NCI-H460 (cell line): ENCODE measurements at places on chromosomes 2 and 18.

GRCh38 chr2:188865681-188866080, 108.5 kb upstream of the COL3A1 start:
- DNase-seq = no peak

- peak; percentile 11 for DNase-seq
These were observed 160.9 kb downstream of the ZEB2 start for GRCh38 chr2:144358979-144359541.

DNA sequence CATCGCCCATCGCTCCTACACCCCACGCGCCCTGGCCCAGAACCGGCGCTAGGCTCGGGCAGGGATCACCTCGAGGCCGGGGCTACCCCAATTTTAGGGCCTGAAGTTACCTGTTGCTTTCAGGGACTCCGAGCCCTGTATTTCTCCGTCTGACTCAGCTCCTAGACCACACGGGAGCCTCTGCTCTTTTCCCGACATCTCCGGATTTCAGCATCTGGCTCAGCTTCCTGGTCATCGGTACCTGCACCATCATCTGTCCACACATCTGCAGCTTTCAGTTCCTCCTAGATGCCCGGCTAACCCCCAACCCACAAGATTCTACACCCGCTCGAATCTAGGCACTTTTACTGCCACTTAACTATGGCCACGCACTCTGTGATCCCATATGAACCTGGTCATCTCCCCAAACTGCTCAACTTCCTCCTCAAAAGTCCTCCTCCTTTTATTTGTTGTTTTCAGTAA, 12.1 kb upstream of the HMSD start:
- no peak for DNase-seq

DNA sequence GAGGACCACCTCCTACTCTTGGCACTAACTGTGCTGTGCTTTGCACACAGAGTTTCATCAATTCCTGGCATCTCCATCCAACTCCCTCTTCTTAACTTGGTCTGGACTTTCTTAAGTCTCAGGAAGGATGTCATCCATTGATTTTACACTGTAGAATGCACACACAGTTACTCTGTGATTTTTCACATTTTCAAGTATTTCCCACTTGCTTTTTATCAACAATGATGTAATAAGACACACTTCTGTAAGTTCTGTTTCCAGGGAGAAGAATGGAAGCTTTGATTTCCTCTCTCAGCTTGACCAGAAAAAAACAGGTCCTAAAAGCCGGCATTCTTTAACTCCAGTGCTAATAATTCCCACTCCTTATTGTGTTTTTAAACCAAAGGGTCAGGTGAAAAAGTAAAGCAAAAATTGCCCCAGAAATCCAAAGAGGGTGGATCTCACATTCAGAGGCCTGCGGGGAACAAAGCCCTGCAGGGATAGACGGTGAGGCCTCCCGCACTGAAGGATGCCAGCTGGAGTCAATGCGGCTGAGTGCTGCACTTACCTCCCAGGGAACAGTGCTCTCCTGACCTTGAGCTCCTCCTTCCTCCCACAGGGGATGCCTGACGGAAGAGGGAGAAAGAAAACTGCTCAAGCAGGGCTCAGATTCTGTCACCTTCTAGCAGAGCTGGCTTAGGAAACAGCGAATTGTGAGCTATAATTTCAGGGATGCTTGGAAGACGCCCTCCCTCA, 83.1 kb downstream of the PDCL3 start:
- DNase-seq = no peak

- DNase-seq = no peak
These were observed 95.7 kb downstream of the EFEMP1 start for GRCh38 chr2:55827855-55828254.

- no peak for DNase-seq
These were observed 247.5 kb downstream of the TFCP2L1 start for GRCh38 chr2:121037480-121037879.

DNA sequence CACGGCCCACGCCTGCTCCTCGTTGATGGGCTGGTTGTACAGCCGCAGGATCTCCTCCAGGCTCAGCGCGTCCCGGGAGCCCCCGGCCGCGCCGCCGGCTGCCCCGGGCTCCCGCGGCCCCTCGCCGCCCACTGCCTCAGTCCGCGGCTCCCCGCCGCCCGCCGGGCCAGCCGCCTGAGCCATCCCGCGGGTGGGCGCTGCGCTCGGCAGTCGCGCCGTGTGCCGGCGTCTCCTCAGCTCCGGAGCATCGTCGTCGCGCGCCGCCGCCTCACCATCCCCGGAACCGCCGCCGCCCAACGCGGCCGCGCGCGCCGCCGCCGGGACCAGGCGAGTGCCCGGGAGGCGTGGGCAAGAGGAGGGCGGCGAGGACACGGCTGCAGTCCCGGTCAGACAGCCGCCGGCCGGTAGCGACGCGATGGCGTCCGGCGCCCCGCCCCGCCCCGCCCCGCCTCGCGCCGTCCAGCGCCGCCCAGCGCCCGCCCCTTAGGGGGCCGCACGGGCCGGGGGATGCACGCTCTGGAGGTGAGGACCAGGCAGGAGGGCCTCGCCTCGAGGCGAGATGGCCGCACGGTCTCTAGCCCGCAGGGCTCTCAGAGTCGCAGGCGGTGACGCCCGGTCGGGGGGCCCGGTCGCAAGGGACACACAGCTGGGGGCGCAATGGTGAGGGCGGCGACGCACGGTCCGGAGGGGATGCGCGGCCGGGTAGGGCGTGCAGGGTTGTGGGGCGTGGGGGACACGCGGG, at the start of gene SPIRE1:
Gene SPIRE1, minus strand, starts transcription at position 424 of the 742 bp plus-strand sequence. Its CDS starts 241 bp downstream, at position 183.
- DNase-seq = peak; percentile 58

GRCh38 chr2:28047681-28048080, 157.2 kb downstream of the BABAM2 start:
- no peak for DNase-seq

DNA sequence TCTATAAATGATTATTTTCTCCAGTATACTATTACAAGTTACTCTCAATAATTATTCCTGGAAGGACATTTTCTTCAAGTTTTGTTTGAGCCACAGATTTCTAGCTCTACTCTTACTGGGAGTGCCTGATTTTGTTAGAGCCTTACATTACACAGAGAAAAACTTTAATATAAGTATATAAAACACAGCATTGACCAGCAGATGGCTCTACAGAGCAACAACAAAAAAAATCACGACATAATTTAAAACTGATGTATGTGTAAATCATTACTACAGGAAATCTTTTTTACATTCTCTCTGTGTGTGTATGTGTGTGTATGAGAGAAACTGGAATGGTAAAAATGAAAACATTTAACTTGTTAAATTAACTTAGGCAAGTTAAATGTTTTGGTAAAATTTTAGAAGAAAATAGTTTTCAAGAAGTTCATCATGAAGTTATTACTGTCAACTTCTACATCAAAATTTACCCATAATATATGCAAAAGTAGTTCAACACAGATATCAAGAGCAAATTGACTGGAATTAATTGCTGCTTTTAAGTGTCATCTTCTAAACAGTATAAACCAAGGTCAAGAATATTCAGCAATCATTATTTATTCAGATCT, 103.3 kb downstream of the MDH1 start:
- peak; percentile 25 for DNase-seq

DNA sequence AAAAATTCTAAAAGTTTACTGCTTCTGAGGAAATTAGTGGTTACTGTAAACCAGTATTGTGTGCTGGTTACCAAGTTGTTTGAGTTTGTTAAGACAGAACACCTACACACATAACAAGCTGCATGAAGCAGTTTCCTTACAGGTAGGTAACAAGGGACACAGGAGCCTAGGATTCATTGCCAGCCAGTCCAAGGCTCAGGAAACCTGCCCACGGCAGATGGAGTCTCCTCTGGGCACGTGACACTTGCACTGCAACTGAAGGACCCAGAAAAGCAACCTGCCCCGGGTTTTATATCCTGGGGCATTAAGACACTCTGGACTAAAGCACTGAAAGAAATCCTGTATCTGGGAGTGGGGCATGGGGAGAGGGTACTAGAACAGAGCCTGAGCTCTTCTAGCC, 639.3 kb downstream of the ADCYAP1 start:
- no peak for DNase-seq

DNA sequence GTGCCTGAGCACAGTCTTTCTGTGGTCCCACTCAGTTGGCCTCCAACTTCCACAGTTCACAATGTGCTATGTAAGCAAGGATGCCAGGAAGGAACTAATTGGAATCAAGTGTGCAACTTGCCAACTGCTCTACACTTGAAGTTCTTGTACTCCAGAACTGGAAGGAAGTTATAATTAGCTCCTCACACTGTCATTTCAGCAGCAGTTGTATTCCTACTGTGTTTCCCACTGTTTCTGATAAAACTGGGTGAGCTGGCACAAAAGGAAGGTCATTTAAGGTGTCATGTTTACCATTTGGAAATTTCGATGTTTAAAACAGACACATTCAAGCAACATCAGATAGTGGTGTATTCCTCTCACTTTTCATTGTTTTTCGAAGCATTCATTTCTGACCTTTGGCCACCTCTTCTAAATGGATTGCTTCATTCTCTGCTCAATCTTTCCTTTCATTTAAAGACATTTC, 84.2 kb downstream of the ANTXR1 start:
- no peak for DNase-seq

GRCh38 chr2:86420913-86421312, 20.3 kb upstream of the KDM3A start:
- DNase-seq = no peak

- peak; percentile 43 for DNase-seq
These were observed 37.9 kb downstream of the SLC38A11 start for GRCh38 chr2:164917296-164917903.

DNA sequence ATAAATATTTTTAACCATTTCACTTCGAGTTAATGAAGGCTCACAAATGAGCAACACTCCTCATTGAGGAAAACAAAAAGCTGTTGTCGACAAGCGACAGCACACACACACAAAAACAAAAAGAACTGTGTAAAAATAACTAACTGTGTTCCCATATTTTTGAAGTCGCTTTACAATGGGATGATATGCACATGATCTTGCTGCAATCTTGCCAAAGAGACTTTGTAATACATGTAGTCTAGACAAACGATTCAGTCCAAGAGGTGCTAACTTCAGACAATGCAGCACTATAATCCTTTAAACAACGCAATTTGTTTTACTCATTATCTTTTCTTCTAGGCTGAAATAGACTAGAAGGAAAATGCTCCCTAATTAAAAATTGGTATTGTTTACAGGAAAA, 7.2 kb upstream of the USP34 start:
- no peak for DNase-seq

- no peak for DNase-seq
These were observed 10.8 kb downstream of the DUSP19 start for GRCh38 chr2:183089192-183089851.

- DNase-seq = no peak
These were observed 134.8 kb downstream of the GALNT1 start for GRCh38 chr18:35716169-35716831.

DNA sequence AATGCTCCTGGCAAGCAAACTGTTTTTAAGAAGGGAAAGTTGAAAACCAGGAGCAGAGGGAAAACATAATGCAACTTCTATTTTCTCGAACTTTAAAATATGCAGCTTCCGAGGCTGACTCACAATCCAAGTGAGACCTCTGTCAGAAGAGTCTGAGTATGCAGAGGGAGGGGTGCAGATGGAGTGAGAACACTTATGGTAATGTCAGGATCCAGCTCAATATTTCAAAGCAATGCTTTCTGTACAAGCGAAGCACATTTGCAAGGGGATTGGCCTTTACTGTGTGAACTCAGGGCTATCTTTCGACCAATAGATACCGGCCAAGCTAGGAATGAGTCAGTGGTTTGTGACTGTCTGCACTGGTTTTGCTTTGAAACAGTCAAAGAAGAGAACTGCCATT, 242.7 kb downstream of the CNTNAP5 start:
- DNase-seq = peak; percentile 27

GRCh38 chr2:38528008-38528442, 74.7 kb downstream of the HNRNPLL start:
- peak; percentile 36 for DNase-seq

- no peak for DNase-seq
These were observed 257.2 kb upstream of the HDAC4 start for GRCh38 chr2:239657992-239658391.

DNA sequence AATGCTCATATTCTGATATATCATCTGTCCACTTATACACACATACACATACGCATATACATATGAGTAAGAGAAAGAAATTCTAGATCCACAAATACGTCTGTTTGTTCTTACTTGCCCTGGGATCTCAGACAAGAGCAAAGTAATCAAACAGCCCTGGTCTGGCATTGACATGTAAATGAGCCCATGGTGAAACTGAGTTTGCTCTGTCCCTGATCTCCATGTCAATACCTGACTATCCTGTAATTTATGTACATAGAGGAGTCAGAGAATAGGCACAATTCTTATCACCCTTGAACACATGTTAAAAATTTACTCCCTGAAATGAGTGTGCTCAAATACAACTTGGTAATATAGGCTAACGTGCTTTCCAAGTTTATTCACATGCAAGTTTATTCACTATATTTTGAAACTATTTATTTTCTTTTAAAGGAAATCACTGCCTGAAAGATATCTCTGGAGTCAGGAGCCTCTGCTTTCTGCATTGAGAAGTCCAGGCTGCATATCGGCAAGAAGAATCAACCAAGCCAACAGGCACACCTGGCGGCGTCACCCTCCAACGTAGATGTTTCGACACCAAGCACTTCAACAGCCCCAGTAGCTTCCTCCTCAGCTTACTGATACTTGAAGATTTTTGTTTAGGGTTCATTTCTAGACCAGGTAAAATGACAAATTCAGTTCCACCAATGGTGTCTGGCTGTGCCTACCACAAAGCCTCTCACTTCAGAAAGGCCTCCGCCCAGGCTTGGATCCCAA, 100.6 kb downstream of the CMPK2 start:
- no peak for DNase-seq

GRCh38 chr2:26986576-26986975, 16.1 kb downstream of the MAPRE3 start:
- no peak for DNase-seq

DNA sequence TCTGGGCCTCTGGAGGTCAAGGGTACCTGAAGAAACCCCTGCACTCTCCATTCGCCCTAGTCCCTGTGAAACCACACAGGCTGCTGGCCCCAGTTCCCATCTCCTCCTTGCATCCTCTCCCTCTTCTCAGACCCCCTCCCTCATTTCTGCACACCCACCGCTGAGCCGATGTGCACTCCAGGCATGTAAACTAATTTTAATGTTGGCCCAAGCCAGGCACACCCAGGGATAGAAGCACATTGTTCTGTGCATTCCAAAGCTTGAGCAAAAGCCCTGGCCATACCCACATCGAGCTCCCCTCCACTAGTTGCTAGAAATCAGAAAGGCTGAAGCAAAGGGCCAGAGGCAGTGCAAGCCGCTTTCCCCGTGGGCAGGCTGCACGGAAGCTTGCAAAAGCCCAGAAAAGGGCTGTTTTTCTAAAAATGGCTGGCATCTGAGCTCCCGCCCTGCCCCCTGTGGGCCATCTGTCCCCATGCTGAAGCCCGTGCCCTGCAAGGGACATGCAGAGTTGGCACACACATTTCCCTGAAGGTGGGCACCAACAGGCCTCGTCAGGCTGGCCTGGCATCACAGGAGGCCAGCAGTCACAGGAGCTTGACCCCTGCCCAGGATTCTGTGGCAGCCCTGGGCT, 181.6 kb downstream of the SMAD7 start:
- no peak for DNase-seq

GRCh38 chr18:79372991-79373390, 22.7 kb upstream of the NFATC1 start:
- DNase-seq = no peak
